ENCODE measurements at places on chromosomes 7 and 10. TPM values are rescaled to one million over a fixed set of nuclear protein-coding genes. Genes with fewer than 3 reads are reported as not detected.

Gene FLNC
- polyA plus RNA-seq, result 0.93 TPM

DNA sequence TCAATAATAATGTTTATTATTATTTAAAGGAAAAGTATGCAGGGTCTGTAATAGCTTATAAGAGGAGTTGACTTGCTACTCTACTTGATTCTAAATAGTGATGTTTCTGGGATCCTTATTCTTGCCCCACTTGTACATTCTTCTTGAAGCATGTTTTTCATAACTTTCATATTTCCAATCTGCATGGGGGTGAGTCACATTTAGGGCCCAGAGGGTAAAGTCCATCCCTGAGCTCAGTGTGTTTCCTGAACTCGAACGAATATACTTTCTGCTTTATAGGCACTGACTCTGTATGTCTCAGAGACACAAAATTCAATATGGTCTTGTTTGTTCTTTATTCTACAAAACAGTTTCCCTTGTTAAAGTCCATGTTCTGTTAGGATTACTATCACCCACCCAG lies 61.0 kb upstream of the SMIM30 start:
- DNase-seq, result no peak
- H3K4me1 ChIP-seq, result no peaks in the 10 kb centered on the region
- no peak overlapping the region for H3K27ac ChIP-seq
- H3K36me3 ChIP-seq, result no peaks in the 10 kb centered on the region
- no peaks in the 10 kb centered on the region for H3K27me3 ChIP-seq
- no peak overlapping the region for H3K4me3 ChIP-seq

Gene SUN3
- polyA plus RNA-seq, result not detected

- no peak for DNase-seq
- no peak overlapping the region for H3K4me3 ChIP-seq
- H3K27ac ChIP-seq, result no peak overlapping the region
- H3K4me1 ChIP-seq, result peaks cover 19% of the 10 kb centered on the region
- no peaks in the 10 kb centered on the region for H3K36me3 ChIP-seq
Measured at GRCh38 chr10:22133749-22134624, 83.8 kb downstream of the EBLN1 start.

GRCh38 chr10:22363305-22363704 lies 18.0 kb downstream of the SPAG6 start:
- H3K27me3 ChIP-seq, result no peaks in the 10 kb centered on the region
- no peak overlapping the region for H3K4me3 ChIP-seq
- H3K27ac ChIP-seq, result no peak overlapping the region
- H3K4me1 ChIP-seq, result no peaks in the 10 kb centered on the region
- H3K36me3 ChIP-seq, result no peaks in the 10 kb centered on the region
- DNase-seq, result no peak

DNA sequence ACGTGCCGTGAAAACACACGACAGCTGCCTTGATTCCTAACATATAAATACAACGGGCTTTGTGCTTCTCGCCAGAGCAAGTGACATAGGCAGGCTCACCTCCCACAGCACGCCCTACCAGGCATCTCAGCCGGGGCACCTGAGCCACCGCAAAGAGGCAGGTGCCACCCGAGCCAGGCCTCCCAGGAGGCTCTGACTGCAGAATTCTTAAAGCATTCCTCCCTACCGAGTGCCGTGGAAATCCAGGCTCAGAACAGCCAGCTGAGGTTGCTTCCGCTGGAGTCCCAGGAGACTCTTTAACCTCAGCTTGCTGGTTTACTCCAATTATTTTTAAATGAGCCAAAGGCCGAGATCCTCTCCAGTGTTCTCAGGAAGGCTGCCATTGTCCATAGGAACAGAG lies 206.5 kb downstream of the USP6NL start:
- no peak overlapping the region for H3K4me3 ChIP-seq
- peaks cover 6% of the 10 kb centered on the region for H3K4me1 ChIP-seq
- no peaks in the 10 kb centered on the region for H3K36me3 ChIP-seq

Gene NRG3
- polyA plus RNA-seq, result not detected

Gene SH2D4B
- 0.11 TPM for polyA plus RNA-seq

Data from spleen (tissue), 13 donors.